ENCODE measurements at places on chromosomes 5 and 9.

- DNase-seq = no peak
These were observed 45.2 kb downstream of the UBE2QL1 start for GRCh38 chr5:6493681-6494454.

- DNase-seq = no peak
These were observed 125.0 kb downstream of the TRIO start for GRCh38 chr5:14267991-14268708.

GRCh38 chr9:3520564-3520963, 5.2 kb downstream of the RFX3 start:
- no peak for DNase-seq

- no peak for DNase-seq
These were observed 98.0 kb downstream of the NR6A1 start for GRCh38 chr9:124673063-124673462.

GRCh38 chr5:81544351-81545018, 150.6 kb upstream of the ACOT12 start:
- DNase-seq = no peak

GRCh38 chr9:126842977-126843799, 17.3 kb upstream of the ZBTB34 start:
- DNase-seq = no peak

DNA sequence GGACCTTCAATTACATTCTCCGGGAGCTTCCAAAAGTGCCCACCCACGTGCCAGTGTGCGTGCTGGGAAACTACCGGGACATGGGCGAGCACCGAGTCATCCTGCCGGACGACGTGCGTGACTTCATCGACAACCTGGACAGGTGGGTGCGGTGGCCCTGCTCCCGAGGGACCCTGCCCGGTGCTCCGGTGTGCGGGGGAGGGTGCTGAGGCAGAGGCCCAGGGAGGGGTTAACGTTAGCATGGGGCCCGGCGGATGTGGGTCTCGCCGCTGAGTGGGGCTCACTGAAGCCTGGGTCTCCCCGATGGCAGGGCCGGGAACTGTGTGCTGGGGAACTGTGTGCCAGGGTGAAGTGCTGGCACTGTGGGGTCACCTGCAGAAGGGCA, 10.6 kb upstream of the AJM1 start:
- no peak for DNase-seq

DNA sequence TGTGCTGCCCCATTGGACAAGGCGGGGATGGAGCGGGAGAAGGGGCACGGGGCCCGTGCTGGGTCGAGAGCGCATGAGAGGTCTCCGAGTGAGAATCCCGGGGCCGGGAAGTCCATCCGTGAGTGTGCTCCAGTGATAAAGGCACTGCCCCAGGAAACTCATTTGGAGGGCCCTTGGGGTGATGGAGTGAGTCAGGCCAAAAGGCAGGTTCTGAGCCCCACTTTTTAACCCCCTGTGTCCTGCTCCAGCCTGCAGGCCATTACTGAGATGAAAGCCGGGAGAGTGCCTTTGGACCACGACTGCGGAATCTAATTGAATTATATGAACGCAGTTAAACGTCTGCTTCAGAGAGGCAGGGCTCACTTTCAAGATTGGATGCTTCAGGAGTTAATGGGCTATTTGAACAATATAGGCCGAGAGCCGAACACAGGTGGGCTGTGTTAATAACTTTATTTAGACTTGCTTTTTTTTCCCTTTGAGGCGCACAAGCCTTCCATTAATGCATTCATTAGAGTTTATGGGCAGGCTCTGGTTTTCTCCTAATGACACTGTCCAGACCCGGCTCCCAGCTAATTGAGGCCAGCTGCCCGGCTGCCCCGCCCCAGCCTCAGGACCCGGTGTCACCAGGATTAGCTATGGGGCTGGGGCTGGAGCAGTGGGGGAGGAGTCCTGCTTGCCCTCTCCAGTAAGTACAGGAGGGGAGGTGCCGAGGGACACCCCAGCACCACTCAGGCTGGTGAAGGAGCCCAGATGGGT, 79.1 kb upstream of the LMX1B start:
- no peak for DNase-seq

- DNase-seq = no peak
These were observed 181.7 kb upstream of the CD180 start for GRCh38 chr5:67378256-67378655.

- no peak for DNase-seq
These were observed 27.1 kb upstream of the TEX10 start for GRCh38 chr9:100379862-100380261.

DNA sequence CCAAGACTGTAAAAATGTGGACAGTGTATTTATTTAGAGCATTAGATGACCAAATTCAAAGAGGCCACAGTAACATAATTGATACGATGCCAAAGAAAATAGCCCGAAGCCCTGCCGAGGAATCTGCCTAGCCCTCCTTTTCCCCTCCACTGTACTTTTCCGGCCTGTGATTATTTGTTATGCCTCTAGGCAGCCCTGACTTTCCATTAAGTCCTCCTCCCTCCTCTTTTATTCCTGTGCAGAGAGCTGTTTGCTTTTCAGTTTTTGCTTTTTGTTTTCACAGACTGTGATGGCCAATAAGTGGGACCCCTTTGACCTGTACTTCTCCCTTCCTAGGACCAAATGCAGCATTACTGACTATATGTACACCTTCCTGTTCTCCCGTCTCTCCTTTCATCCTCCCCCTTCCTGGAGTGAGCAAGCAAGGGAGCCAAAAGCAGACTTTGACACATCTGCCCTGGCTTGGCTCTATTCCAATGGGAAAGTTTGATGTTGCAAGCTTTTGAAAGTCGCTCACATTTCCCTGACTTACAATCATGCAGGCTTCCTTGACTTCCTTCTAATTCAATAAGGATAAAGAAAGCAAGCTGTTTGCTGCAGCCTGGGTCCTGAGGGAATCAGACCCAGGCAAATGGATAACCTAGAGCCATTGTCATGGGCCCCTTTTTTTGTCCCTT, 76.1 kb downstream of the NREP start:
- DNase-seq = peak; percentile 89

DNA sequence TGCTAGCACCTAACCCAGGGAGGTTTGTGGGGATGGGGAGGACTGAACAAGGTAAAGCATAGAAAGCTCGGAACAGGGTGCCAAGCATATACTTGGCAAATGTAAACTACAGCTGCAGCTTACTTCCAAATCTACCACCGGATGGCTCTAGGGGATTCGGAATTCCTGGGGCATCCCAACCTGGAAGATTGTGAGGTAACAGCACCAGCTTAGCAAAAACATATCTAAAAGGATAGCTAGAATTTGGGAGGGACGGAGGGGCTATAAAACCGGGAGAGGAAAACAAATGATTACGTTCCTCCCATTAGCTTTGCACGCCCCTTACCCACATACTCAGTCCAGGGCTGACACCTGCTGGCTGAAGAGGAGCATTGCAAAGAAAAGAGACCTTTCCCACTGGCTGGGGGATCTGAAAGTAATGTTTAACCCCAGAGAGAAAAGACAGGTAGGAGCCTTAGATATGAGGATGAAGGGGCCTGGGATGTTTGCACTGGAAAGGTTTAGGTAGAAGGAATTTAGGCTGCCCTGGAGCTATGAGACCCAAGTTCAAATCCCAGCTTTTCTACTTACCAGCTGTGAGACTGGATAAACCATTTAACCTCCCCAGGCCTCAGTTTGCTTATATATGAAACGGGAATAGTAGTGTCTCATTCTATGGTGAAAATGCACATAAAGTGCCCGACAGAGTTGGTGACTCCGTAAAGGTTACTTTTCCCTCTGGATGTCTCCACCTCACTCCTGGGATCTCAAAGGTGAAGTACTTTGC, 73.6 kb downstream of the FAM114A2 start:
- peak; percentile 45 for DNase-seq
